ENCODE measurements at places on chromosomes 6 and 20.

DNA sequence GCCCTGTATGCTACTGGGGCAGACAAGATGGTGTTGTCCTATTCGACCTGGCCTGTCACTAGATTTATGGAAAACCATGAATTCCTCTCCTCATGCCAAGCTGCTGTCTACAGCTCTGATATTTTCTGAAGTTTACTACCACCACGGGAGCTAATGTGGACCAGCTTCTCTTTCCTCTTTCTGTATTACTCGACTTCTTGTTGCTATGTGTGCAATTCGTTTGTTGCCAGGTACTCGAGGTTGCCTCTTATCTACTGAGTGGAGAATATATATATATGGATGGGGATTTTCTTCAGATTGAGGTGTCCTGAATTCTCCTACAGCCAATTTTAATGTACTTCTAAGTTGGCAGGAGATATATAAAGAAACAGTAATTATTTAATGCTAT, 34.7 kb downstream of the MAN1A1 start:
- DNase-seq, result no peak

DNA sequence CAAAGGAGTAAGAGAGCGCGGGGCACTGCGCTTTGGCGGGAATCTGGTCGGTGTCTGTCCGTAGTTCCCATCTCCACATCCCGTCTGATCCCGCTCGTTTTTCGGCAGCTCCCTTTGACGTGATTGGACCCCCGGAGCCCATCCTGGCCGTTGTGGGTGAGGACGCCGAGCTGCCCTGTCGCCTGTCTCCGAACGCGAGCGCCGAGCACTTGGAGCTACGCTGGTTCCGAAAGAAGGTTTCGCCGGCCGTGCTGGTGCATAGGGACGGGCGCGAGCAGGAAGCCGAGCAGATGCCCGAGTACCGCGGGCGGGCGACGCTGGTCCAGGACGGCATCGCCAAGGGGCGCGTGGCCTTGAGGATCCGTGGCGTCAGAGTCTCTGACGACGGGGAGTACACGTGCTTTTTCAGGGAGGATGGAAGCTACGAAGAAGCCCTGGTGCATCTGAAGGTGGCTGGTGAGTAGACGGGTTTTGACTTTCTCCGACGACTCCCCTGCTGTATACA, 1.4 kb downstream of the BTN1A1 start:
- DNase-seq, result peak; percentile 46

- peak; percentile 5 for DNase-seq
These were observed 78.4 kb downstream of the GMPR start for GRCh38 chr6:16316741-16317251.

DNA sequence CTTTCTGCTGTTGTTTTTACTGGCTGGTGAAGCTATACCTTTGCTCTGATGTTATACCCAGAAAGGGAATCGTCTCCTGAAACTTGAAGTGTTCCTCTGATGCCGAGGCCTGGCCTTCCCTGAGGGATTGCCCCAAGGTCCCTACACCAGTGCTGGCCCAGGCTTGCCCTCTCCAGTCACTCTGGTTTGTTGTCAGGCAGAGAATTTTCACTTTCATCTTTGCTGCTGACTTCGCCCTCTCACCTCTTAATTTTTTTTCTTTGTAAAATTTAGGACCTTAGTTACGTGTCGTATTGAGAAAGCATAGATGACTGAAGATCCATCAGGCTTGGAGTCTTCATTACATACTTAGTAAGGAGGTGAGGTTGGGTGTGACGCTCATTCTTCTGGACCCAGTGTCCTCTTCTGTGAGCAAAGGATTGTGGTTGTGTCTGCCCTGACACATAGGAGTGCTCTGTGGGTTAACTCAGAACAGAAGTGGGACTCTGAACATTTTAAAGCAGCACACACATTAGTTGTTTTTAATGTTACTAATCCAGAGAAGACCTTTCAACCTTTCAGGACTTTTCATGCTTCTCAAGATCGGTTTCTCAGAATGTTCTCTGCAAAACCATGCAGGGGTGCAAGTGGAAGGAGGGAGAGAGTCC, 45.4 kb downstream of the TULP4 start:
- no peak for DNase-seq

DNA sequence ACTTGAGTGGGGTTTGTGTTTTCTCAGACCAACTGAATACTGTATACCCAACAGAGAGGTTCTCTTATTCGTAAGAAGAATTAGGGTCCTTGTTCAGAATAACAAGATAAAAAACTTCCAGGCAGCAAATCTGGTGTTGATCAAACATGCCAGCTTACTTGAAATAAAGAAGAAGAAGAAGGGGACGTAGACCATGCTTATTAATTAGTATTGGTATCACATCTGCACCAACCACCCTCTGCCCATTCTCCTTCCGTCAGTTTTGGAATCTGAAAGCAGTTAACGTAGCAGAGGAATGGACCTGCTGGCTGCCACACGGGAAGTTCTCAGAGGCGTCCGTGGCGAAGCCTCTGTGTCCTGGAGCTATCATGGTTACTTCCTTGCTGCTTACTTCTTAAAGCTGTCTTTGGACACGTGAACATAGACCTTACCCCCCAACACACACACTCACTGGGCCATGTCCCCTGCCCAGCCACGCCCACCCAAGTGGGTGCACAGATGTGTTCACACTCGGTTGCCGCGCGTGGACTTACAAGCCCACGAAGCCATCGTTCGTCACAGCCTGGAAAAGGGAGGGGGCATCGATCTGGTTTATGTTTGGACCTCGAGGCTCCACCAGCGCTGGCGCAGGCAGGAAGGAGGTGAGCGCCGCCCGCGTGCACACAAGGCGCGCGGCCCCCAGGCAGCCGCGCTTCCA, 4.1 kb upstream of the DLL1 start:
- no peak for DNase-seq

- DNase-seq, result no peak
These were observed 482.4 kb upstream of the MMS22L start for GRCh38 chr6:97765461-97765860.

DNA sequence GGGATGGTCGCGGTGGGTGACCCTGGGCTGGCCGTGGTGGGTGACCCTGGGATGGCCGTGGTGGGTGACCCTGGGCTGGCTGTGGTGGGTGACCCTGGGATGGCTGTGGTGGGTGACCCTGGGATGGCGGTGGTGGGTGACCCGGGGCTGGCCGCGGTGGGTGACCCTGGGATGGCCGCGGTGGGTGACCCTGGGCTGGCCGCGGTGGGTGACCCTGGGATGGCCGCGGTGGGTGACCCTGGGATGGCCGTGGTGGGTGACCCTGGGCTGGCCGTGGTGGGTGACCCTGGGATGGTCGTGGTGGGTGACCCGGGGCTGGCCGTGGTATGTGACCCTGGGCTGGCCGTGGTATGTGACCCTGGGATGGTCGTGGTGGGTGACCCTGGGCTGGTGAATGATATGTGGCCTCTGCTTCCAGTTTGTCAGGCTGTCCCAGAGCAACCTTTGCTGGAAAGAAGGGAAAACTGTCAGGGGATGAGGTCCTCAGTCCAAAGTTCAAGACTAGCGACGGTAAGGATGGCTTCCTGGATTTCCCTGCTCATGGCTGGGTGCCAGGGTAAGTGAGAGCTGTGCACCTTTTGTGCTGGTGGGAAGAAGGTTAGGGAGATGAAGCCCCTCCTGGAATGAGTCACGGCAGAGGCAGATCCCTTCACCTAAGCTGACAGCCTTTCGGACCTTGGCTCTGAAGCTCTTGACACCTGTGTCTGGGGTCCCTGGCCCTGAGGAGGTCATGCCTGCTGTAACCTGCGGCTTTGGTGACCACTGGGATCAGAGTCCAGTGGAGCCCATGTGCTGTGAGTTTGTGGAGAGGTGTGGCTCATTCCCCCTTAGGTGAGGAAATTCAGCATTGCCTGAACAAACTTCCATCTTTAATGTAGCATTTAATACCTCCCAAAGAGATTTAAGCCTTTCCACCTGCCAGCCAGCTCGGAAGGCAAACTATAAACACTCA, 19.1 kb upstream of the PCMTD2 start:
- no peak for DNase-seq

DNA sequence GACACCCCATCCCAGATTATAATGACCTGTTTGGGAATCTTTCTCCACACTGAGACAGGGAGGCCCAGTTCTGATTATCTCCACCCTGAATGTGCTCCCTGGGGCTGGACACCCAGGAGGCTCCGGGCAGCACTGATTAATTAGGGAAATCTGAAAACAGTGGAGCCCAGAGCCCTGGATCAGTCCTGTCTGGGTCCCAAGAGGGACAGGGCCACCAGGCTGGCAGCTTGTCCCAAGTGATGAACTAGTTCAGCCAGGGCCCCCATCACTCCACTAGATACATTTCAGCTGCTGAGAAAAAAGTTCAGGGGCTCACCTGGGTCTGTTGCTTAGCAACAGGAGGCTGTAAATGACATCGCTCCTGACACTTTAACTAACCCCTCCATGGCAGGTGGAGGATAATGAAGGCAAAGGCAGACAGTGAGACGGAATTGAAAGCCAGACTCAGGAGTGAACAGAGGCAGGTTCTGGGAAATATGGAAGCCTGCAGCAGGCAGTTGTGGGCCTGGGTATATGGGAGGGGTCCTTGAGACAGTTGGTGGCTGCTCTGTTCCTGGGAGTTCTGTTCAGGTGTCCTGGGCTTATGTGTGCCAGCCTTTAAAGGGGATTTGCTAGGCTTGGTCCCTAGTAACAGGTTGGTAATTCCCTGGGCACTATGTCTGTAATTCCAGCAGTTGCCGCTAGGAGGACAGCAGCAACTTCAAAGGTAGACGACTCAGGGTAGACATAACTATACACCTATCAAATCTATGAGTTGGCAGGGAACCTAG, 78.3 kb upstream of the CTNNBL1 start:
- no peak for DNase-seq

DNA sequence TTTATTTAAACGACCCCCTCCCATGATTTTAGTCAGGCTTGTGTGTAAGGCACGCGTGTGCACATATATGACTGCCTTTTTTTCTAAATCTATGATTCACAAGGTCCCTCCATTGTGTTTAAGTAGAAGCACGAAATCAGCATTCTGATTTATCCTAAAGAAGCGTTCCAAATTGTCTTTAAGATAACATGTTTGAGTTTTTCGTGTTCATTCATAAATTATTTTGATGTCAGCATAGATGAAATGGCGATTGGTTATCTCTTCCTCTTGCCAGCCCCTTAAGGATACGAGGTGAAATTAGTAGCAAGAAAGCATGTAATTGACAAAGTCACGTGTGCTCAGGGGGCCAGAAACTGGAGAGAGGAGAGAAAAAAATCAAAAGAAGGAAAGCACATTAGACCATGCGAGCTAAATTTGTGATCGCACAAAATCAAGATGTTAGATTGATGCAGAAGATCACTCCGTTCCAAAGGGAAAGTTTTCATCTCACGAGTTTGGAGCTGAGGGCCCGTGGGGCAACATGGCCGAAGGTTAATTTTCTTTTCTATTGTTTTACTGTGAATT, at the start of gene LIN28B:
Gene LIN28B, plus strand, starts transcription at position 377 of the 564 bp plus-strand sequence. Its CDS starts 144 bp downstream, at position 521.
- no peak for DNase-seq

DNA sequence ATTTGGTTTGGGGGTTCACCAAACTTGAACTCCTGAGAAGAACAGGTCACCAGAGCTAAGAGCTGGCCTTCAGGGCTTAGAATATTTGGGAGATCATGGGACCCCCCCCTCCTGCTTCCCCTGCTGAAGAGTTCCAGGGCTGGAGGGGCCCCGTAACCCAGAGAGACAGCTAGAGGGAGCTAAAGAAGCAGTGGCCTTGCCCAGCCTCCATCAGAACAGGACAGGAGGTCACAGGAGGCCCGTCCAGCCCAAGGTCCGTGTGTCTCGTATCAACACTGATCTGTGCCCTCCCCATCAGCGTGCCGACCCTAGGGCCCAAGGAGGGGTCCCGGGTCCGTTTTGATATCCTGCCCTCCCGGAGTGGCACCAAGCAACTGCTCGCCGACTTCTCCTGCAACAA, 40.6 kb upstream of the TGM6 start:
- DNase-seq, result no peak

- no peak for DNase-seq
These were observed 31.6 kb upstream of the LAMA4 start for GRCh38 chr6:112286010-112286409.

DNA sequence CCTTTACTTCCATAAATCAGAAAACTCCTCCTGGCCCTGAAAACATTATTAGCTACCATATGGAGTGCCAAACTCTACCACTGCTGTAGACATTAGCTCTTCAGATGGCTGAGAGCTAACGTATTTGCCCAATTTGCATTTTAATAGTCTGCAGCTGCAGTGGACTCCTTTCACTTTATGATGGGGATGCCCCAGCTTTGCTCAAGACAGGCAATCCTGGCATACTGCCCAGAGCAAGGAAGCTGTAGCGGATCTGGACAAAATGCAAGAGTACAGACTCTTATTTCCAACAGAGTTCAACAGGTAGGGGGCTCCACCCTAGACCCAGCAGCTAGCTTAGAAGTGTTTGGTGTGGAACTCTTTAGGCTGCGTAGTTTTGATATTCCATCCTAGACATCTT, 246.7 kb downstream of the FOXC1 start:
- DNase-seq, result peak; percentile 86

DNA sequence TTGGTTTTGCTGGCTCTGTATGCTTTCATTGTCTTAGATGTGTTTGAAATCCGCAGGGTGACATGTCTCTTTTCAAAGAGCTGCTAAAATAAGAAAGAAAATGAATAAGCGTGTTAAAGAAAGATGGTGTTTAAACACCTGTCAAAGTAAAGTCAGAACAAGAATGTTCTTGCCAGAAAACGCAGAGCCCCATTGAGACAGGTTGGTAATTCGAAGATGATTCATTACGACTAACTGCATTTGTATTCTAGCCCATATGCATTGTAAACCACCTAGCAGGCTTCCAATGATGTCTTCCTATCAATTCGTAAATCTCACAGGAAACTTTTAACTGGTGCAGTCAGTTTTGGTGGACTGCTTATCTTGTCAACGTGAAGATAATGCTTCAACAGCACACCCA, 16.8 kb downstream of the PHACTR2 start:
- DNase-seq, result no peak

Data from NCI-H524 (cell line).